Non-pigmented ciliary epithelial cell (primary cell): ENCODE measurements at places on chromosomes 6 and 20.

DNA sequence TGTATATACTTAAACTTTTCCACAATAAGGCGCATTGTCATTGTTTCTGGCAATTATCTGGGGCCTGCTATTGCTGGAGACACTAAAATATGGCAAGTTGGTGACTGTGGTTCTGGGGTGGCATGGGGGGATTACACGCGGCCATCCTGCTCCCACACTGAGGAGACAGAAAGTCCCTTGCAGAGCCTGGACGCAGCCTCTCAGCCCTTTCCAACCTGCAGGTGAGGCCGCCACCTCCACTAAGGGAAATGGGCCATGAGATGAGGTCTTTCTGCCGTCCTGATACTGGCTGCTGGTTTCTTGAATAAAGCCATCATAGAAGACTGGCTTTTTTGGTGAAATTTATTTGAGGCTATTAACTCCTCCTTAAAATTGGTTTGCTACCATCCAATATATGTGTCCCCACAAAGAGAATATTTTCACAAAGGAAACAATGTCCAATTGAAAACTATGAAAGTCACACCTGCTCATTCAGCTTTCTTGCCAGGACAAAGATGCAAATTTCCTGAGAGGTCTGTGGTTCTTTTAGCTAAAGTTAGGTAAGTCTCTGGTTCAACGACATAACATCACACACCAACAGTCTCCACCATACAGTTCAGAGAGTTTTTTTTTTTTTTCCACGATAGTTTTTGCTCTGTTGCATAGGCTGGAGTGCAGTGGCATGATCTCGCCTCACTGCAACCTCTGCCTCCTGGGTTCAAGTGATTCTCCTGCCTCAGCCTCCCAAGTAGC, 13.0 kb downstream of the TXNDC5 start:
- DNase-seq, result no peak

- DNase-seq, result no peak
Measured at GRCh38 chr6:8589941-8590729, 154.8 kb upstream of the SLC35B3 start.

- DNase-seq, result no peak
Measured at GRCh38 chr20:37123441-37123840, 27.6 kb upstream of the RBL1 start.

- peak; percentile 81 for DNase-seq
Measured at GRCh38 chr6:153092082-153093013, 38.7 kb downstream of the RGS17 start.

GRCh38 chr6:30325150-30325872, 1.4 kb upstream of the TRIM39 start:
- no peak for DNase-seq

DNA sequence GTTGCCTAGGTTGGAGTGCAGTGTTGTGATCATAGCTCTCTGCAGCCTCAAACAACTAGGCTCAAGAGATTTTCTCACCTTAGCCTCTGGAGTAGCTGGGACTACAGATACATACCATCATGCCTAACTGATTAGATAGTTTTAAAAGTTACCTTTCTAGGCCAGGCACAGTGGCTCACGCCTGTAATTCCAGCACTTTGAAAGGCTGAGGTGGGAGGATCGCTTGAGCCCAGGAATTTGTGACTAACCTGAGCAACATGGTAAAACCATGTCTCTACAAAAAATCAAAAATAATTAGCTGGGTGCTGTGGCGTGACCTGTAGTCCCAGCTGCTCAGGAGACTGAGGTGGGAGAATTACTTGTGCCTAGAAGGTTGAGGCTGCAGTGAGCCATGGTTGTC, 41.2 kb downstream of the SLC17A5 start:
- DNase-seq, result no peak

GRCh38 chr6:1527073-1527457, 82.7 kb upstream of the FOXC1 start:
- no peak for DNase-seq

DNA sequence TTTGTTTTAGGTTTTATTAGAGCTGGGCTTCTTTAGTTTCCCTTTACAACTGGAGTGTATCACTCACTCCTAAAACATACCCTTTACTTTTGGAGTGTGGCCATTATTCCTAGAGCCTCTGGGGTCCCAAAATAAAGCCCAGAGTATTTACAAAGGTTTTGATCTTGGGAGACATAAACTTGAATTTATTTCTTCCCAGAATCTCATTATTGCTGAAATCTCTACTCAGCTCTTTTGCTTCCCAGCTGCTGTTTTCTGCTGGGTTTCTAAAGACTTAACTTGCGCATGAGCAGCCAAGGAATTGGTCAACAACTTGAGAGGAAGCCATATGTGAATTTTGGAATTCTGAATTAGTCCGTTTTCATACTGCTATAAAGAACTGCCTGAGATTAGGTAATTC, 94.5 kb upstream of the NRSN1 start:
- no peak for DNase-seq

GRCh38 chr6:131635384-131636340, 1.4 kb upstream of the ENPP3 start:
- DNase-seq, result no peak

GRCh38 chr6:35213824-35214756, at the start of gene SCUBE3:
TSS of gene SCUBE3 (plus strand) at chr6:35213956. CDS start at chr6:35214419, 463 bp downstream.
- DNase-seq, result no peak

DNA sequence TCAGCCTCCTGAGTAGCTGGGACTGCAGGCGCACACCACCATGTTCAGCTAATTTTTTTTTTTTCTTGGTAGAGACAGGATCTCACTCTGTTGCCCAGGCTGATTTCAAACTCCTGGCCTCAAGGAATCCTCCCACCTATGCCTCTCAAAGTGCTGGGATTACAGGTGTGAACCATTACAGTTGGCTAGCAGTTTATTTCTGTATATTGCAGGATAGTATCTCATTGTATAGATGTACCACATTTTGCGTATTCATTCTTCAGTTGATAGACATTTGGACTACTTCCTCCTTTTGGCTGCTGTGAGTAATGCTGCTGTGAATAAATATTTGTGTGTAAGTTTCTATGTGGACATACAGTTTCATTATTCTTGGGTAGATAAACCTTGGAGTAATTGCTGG, 32.9 kb downstream of the ASXL1 start:
- no peak for DNase-seq

GRCh38 chr6:39021779-39022178, 26.8 kb upstream of the GLP1R start:
- DNase-seq, result no peak

- DNase-seq, result no peak
Measured at GRCh38 chr6:156395276-156395675, 381.9 kb upstream of the ARID1B start.

GRCh38 chr20:32894711-32895355, 36.1 kb downstream of the EFCAB8 start:
- DNase-seq, result no peak

DNA sequence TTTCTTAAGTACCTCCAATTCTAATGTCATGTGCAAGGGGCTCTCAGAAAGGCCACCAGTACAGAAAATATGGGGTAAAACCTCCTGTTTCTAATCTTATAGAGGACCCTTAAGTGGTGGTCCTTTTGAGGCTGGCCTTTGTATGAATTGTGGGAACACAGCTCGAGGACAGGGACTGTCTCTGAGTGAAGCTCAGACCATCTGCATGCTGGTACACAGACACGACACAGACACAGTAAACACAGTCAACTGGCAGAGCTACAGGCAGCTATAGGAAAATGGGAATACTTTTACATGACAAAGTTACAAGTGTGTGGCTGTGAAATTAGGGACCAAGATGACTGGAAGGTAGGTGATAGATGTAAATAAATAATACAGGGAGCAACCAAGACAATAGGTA, 143.9 kb upstream of the PREP start:
- DNase-seq, result no peak

- DNase-seq, result peak; percentile 59
Measured at GRCh38 chr6:82248273-82248735, 760 bp upstream of the IBTK start.

GRCh38 chr6:128516514-128516898, 3.9 kb downstream of the PTPRK start:
- DNase-seq, result no peak

- DNase-seq, result no peak
Measured at GRCh38 chr6:135113860-135114259, 59.2 kb upstream of the HBS1L start.

- DNase-seq, result no peak
Measured at GRCh38 chr6:55578537-55579363, at the start of gene HMGCLL1. TSS of gene HMGCLL1 (minus strand) at chr6:55579192. CDS start at chr6:55579055, 137 bp downstream.

DNA sequence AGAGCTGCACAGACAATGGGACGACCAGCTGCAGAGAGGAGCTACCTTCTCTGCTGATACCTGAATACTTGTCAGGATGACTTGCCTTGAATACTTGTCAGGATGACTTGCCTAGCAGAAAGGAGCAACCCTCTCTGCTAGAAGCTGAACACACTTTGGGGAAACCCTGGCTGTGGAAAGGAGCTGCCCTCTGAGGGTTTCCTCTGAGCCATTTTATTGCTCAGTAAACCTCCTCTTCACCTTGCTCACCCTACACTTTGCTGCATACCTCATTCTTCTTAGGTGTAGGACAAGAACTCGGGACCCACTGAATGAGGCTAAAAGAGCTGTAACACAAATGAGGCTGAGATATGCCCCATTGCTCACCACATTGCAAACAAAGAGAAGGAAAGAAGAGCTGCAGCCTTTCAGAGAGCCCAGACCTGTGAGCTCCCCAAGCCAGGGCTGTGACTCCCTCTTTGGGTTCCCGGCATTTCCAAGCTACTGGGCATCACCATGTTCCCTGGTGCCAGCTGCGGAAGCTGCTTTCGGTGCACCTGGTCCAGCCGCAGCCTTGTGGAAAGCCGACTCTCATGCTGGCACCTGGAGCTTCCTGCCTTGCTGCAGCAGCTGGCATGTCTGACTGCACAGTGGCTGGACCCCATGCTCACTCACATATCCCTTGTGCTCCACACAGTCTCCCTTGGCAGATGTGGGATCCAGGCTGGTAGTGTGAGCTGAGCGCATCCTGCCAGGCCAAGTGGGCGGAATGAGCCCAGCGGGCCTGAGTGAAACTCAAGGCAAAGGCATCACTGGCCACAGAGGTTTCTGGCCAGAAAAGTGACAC, 106.7 kb upstream of the AHI1 start:
- DNase-seq, result no peak

- no peak for DNase-seq
Measured at GRCh38 chr6:28898710-28898965, 25.1 kb downstream of the TRIM27 start.
